ENCODE measurements at places on chromosomes 2 and 18. TPM values are rescaled to one million over a fixed set of nuclear protein-coding genes. Genes with fewer than 3 reads are reported as not detected.

GRCh38 chr2:230749111-230749510 is 36.5 kb downstream of the CAB39 start:
- no peaks in the 10 kb centered on the region for H3K36me3 ChIP-seq
- H3K4me1 ChIP-seq = peaks cover 3% of the 10 kb centered on the region
- no peak overlapping the region for H3K27ac ChIP-seq
- H3K4me3 ChIP-seq = no peak overlapping the region
- no peaks in the 10 kb centered on the region for H3K27me3 ChIP-seq
- no peak for DNase-seq

- H3K4me1 ChIP-seq = no peaks in the 10 kb centered on the region
- no peaks in the 10 kb centered on the region for H3K27me3 ChIP-seq
- H3K4me3 ChIP-seq = no peak overlapping the region
- no peak overlapping the region for H3K27ac ChIP-seq
- DNase-seq = no peak
These were observed 45.4 kb downstream of the ASXL2 start for GRCh38 chr2:25832897-25833296.

DNA sequence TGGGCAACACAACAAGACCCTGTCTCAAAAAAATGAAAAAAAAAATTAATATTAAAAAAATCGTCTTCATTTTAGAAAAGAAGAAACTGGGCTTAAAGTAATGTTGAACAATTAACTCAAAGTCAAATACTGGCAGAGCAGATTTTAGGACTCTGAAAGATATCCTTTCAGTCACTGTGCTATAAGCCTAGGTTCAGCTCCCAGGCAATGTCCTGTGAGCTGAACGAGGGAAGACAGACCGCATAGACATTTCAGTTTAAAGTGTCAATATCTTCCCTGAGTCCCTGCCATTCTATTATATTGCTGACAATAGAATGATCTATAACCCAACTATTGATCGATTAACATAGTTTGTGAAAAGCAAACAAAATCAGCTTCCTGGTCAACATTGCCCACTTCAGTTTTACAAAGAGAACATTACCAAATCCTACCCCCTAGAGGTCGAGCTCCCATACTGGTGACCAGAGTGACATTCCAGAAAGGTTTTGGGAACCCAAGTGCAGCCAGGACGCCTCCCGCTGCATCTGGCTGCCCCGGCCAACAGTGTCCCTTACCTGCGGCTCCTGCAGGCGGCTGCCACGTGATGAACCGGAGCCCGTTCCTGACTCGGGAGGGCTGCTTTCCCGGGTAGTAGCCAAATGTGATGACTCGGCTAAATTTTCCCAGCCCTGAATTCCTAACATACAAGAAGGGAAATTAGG is 639 bp downstream of the MRO start:
- DNase-seq = no peak
- H3K27me3 ChIP-seq = no peaks in the 10 kb centered on the region
- no peaks in the 10 kb centered on the region for H3K36me3 ChIP-seq
- peaks cover 11% of the 10 kb centered on the region for H3K4me1 ChIP-seq
- H3K27ac ChIP-seq = no peak overlapping the region
- peak overlapping the region; percentile 36 for H3K4me3 ChIP-seq

DNA sequence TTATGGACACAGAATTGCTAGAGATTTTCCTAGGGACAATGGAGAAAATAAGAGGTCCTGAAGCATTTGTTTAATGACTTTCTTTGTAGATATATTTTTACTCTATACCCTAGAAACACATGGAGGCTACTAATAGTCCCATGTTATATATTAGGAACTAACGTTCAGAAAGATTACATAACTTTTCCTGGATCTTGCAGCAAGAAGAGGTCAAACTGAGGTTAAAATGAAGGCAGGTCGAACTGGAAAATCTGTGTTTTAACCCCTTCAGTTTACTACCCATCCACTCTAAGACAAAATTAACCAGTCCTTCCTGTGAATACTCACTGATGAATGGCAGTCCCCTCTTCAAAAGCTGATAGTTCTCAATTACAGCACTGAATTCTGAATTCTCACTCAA is 1415.8 kb upstream of the CELF4 start:
- no peaks in the 10 kb centered on the region for H3K27me3 ChIP-seq
- no peaks in the 10 kb centered on the region for H3K36me3 ChIP-seq
- H3K4me1 ChIP-seq = no peaks in the 10 kb centered on the region
- no peak overlapping the region for H3K27ac ChIP-seq

Gene NFATC1
- total RNA-seq = 0.79 TPM

DNA sequence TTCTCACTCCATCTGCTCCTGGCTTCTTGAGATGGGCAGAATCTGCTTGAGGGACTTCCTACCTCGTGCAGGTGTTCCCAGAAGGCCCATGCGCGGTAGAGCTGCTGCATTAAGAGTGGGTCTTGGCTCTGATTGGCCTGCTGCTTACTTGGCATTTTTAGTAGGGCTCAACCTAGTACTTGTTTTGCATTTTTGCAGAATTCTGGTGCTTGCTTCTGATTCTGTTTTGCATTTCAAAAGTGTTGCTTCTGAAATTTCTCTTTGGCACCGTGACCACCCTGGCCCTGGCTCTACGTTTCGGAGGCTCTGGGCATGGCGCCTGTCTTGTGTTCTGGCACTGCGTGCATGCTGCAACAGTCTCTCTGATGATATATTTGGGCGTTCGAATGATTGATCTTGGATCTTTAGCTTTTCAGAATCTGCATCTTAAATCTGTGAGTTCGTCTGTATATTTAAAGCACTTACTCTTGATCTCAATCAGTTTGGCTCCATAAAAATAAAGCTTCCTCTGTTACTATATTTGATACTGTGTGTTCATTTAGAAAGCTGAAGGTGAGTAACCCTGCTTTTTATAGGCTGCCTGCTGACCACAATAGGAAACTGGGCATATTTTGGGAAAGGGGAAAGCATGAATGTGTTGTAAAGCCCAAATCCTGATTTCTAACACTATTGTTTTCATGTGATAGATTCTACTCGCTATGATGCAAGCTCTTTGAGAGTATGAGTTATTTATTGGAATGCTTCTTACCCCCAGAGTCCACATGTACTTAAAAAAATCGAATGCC is 22.2 kb downstream of the EFR3B start:
- H3K4me3 ChIP-seq = no peak overlapping the region
- H3K4me1 ChIP-seq = no peaks in the 10 kb centered on the region

DNA sequence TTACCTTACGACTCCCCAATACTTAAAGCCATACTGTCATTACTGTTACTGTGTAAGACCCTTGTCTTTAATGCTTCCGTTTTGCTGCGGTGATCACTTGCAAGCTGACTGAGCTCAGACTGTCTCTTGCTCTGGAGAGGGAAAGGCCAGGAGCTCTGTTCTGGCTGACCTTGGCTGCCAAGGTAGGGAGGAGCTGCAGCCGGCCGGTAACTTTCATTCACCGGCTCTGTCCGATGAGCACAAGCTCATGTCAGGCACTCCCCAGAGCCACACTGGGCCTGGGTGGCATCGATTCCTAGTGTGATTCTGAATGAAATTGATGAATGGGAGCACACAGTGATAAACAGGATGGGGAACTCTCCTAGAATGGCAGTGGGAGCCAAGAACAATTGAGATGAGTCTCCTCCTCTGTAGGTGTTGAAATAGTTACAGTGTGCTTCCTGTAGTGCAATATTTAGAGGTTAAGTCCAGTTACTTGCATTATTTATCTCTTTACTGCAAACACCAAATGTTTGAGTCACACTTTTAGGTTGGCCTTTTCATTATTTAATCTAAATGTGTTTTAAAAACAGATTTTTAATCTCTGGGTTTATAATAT is 100.9 kb downstream of the ATP9B start:
- no peak for DNase-seq
- H3K4me1 ChIP-seq = no peaks in the 10 kb centered on the region
- no peak overlapping the region for H3K27ac ChIP-seq
- H3K36me3 ChIP-seq = peaks cover 9% of the 10 kb centered on the region
- H3K4me3 ChIP-seq = no peak overlapping the region

GRCh38 chr2:216888081-216888480 is 28.2 kb upstream of the TNP1 start:
- no peak overlapping the region for H3K27ac ChIP-seq
- DNase-seq = no peak
- H3K36me3 ChIP-seq = no peaks in the 10 kb centered on the region

DNA sequence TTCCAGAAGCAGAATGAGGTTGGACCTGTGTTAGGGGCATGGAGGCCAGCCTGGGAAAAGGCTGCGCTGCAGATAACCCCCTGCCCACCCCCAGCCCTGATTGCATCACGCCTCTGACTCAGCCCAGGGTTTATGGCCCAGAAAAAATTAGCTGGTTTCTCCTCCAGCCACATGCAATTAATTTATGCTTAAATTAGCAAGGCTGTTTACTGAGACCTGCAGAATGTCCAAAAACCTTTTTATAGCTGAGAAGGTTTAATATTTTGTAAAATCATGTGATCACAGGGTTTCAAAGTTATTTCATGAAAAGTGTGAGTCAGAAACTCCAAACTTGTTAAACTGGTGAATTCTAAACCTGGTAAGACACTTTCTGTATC is 123.1 kb upstream of the HDAC4 start:
- no peak overlapping the region for H3K27ac ChIP-seq
- no peaks in the 10 kb centered on the region for H3K36me3 ChIP-seq
- H3K4me3 ChIP-seq = no peak overlapping the region
- no peaks in the 10 kb centered on the region for H3K27me3 ChIP-seq
- no peak for DNase-seq

GRCh38 chr2:238573065-238573778 is 146.5 kb downstream of the ASB1 start:
- H3K4me1 ChIP-seq = peaks cover 9% of the 10 kb centered on the region
- no peaks in the 10 kb centered on the region for H3K36me3 ChIP-seq
- DNase-seq = no peak
- no peak overlapping the region for H3K27ac ChIP-seq
- no peaks in the 10 kb centered on the region for H3K27me3 ChIP-seq
- H3K4me3 ChIP-seq = no peak overlapping the region

DNA sequence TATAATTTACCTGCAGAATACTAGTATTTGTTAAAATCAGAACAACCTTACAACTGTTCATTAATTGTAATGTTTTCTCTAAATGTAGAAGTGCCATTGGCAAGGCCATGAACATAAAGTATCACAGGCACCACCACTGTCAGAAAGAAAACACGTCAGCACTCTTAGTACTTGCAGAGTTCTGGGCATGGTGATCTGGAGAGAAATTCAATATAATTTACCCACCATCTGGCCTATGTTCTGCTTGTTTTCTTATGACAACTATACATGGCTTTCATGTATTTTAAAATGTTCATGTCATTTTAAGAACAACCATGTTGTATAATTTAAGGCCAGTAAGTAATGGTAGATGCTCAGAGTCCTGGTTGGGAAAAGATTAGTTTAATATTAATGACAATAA is 114.2 kb upstream of the SULT1C3 start:
- no peak overlapping the region for H3K4me3 ChIP-seq
- no peaks in the 10 kb centered on the region for H3K27me3 ChIP-seq
- no peaks in the 10 kb centered on the region for H3K36me3 ChIP-seq
- DNase-seq = no peak
- H3K4me1 ChIP-seq = no peaks in the 10 kb centered on the region

- H3K4me3 ChIP-seq = no peak overlapping the region
- DNase-seq = no peak
- H3K27me3 ChIP-seq = no peaks in the 10 kb centered on the region
- no peaks in the 10 kb centered on the region for H3K36me3 ChIP-seq
- H3K4me1 ChIP-seq = no peaks in the 10 kb centered on the region
- H3K27ac ChIP-seq = no peak overlapping the region
These were observed 281.1 kb downstream of the ZNF516 start for GRCh38 chr18:76213991-76214390.

GRCh38 chr18:28541276-28541930 is 364.5 kb upstream of the CDH2 start:
- no peaks in the 10 kb centered on the region for H3K27me3 ChIP-seq
- DNase-seq = no peak
- no peak overlapping the region for H3K27ac ChIP-seq
- no peaks in the 10 kb centered on the region for H3K36me3 ChIP-seq
- no peaks in the 10 kb centered on the region for H3K4me1 ChIP-seq
- no peak overlapping the region for H3K4me3 ChIP-seq

GRCh38 chr2:64978514-64979268 is 10.5 kb upstream of the SLC1A4 start:
- no peaks in the 10 kb centered on the region for H3K36me3 ChIP-seq
- no peak overlapping the region for H3K27ac ChIP-seq
- no peaks in the 10 kb centered on the region for H3K4me1 ChIP-seq

- no peak overlapping the region for H3K27ac ChIP-seq
- no peak for DNase-seq
- no peak overlapping the region for H3K4me3 ChIP-seq
- no peaks in the 10 kb centered on the region for H3K27me3 ChIP-seq
These were observed 2039.2 kb upstream of the CELF4 start for GRCh38 chr18:39604836-39605235.

Gene IL18RAP
- total RNA-seq = 4.3 TPM

- H3K36me3 ChIP-seq = no peaks in the 10 kb centered on the region
- no peaks in the 10 kb centered on the region for H3K27me3 ChIP-seq
- no peak overlapping the region for H3K27ac ChIP-seq
These were observed 136.6 kb upstream of the ALKAL2 start for GRCh38 chr2:424306-425171.

DNA sequence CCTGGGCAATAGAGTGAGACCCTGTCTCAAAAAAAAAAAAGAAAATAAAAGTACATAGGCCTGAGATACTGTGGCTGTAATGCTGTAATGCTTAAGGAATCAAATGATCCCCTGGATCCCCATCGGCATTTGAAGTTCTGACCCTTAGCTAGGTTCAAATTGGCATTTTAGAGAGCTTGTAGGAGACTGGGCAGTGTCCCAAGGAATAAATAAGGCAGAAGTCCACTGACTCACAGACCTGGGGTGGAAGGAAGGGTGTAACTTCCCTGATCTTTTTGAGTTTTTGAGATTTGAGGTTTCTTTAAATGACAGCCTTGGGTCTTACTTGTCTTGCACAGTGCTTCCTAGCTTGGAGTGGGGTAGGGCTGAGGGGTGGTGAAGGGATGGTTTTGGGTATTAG is 553.7 kb downstream of the SLC4A3 start:
- H3K4me1 ChIP-seq = peaks cover 31% of the 10 kb centered on the region
- no peaks in the 10 kb centered on the region for H3K27me3 ChIP-seq
- no peak overlapping the region for H3K27ac ChIP-seq
- DNase-seq = no peak
- H3K4me3 ChIP-seq = no peak overlapping the region

GRCh38 chr2:12045864-12046291 is 299.4 kb downstream of the LPIN1 start:
- H3K4me1 ChIP-seq = no peaks in the 10 kb centered on the region
- H3K4me3 ChIP-seq = no peak overlapping the region
- no peak overlapping the region for H3K27ac ChIP-seq
- H3K27me3 ChIP-seq = no peaks in the 10 kb centered on the region
- no peak for DNase-seq
- H3K36me3 ChIP-seq = no peaks in the 10 kb centered on the region

DNA sequence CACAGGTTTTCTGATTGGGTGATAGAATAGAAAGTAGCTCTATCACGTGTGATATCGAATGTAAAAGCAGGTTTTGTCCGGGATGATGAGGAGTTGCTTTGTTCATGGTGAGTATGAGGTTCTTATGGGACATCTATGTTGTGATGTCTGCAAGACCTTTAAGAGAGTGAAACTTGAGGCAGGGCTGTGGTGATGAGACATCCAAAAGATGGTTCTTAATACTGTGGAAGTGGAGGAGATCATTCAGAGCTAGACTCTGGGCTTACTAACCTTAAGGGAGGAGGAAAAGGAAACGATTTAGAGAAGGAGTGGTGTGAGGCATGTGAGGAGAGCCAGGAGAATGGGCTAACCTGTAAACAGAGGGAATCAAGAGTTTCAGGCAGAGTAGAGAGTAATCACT is 92.0 kb downstream of the WDR7 start:
- H3K27ac ChIP-seq = no peak overlapping the region
- DNase-seq = no peak
- no peak overlapping the region for H3K4me3 ChIP-seq
- H3K4me1 ChIP-seq = no peaks in the 10 kb centered on the region
- H3K36me3 ChIP-seq = no peaks in the 10 kb centered on the region
- no peaks in the 10 kb centered on the region for H3K27me3 ChIP-seq
